Stimulated activated CD8-positive, alpha-beta memory T cell treated with anti-CD3 and anti-CD28 coated beads, Interleukin-12 subunit alpha, Interleukin-12 subunit beta, amount 100 ng/mL, for 1 hour (primary cell): ENCODE measurements at places on chromosomes 7 and 10.

GRCh38 chr7:1672851-1673486 lies 2.9 kb downstream of the ELFN1 start:
- no peak for DNase-seq

DNA sequence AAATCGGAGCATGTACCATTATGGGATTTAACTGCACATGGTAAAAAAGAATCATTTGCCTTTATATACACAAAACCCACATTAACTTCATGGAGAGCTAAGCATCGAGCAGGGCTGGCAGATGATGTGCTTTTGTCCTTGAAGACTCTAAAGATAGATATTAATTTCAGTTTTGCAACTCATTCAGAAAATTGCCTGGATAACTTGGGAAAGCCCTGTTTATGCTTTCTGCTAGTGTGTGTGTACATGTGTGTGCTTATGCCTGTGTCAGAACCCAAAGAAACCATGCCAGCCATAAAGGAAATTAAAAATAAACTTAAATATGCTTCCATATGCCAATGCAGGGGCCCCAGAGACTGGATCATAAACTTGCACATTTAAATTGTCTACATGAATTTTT lies 640.0 kb downstream of the PARD3 start:
- DNase-seq = no peak

- no peak for DNase-seq
Observed at GRCh38 chr7:19397911-19398310, 252.7 kb upstream of the FERD3L start.

DNA sequence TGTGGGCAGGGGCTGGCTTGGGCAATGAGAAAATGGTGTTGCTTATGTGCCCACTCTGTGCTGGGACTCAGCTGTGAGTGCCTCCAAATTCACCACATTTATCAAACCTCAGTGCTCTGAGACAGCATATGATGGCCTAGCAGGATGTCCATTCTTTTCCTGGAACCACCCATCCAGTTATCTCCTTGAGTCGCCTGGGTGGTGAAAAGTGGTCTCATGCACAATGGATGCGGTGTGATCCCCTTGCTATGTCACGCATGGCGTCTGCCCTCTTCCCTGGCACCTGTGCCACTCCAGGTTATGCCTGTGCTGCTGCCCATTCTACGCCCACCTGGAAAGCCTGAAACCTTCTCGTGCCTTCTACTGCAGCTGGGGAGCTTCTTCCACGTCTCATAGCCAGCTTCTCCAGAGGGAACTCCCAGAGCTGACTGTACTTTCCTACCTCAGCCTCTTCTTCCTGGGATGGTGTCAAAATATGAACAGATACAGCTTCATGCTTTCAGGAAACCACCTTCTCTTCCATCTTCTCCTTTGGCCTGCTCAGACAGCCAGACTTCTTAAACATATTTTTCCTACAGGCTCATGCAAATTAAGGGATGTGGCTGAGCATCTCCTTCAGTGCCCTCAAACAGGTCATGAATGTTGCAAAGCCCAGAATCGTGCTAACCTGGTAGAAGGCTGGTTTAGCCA lies 147.3 kb downstream of the PFKFB3 start:
- DNase-seq = no peak

GRCh38 chr7:12220389-12221046 lies 9.4 kb downstream of the TMEM106B start:
- DNase-seq = no peak

GRCh38 chr10:944034-944831 lies 12.7 kb upstream of the LARP4B start:
- DNase-seq = no peak

- DNase-seq = no peak
Observed at GRCh38 chr7:142177869-142178268, 66.4 kb downstream of the MGAM2 start.
